ENCODE measurements at places on chromosomes 1 and 21. TPM values are rescaled to one million over a fixed set of nuclear protein-coding genes. Genes with fewer than 3 reads are reported as not detected.

DNA sequence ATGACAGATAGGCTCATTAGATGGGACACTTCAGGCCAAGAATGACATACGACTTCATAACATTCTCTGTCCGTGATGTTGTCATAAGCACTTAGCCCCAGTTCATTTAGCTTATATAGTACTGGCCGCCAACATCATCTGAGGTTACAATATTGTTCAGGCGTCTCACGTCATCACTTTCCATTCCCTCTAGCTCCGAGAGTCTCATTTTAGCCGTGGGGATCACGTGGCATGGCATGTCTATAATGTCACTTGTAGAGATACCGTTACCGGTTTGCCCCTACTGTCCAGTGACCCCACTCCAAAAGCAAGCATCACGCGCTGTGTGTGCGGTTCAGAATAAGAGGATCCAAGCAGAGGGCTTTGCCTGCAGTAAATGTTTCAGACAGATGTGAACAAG lies 34.6 kb upstream of the HEATR1 start:
- no peak for DNase-seq

DNA sequence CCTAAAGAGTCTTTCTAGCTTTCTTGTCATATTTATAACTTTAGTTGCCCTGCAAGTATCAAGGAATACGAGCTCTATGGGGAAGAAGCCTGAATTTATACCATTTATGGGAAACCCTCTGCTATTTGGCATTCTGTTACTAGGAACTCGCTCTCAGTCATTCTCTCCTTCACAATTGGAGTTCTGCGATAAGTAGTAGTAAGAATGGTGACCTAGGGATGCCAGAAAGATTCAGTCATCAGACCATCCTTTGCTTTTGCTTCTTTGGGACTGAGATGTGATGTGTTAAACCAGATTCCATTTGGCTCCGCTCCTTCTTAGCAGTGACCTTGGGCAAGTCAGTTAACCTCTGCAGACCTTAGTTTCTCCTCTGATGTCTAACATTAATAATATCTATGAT lies 256.5 kb downstream of the FGGY start:
- no peak for DNase-seq

GRCh38 chr1:51549016-51549619 lies 30.1 kb upstream of the EPS15 start:
- DNase-seq: no peak

GRCh38 chr1:75274920-75275506 lies 140.8 kb downstream of the LHX8 start:
- no peak for DNase-seq

- no peak for DNase-seq
These were observed 13.9 kb upstream of the COL18A1 start for GRCh38 chr21:45390831-45391742.

Gene RGS2
- total RNA-seq: 1.4 TPM

- DNase-seq: no peak
These were observed 37.1 kb upstream of the H6PD start for GRCh38 chr1:9197186-9198099.

Measured in PC-9 (cell line).